ENCODE measurements at places on chromosomes 7 and 10. TPM values are rescaled to one million over a fixed set of nuclear protein-coding genes. Genes with fewer than 3 reads are reported as not detected.

The THNSL1 gene
- total RNA-seq = 6.0 TPM

The PDZD7 gene
- total RNA-seq = 0.44 TPM

DNA sequence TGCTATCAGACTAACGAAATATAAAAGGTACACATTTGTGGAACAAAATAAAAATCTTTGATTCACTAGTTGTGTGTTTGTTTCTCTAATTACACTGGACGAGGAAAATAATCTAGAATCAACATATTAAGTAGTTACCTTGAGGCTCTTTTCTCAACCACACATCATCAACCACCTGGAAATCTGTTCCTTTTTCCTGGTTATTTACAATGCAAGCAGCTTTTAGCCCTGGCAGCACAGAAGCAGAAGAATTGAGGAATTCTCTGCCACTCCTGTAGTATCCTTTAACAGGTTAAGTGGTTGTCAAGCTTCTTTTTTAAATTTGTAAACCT is 23.7 kb downstream of the NUP42 start:
- DNase-seq = no peak

GRCh38 chr10:71974489-71975021 is 10.4 kb downstream of the CHST3 start:
- peak; percentile 81 for DNase-seq

The PTPRZ1 gene
- total RNA-seq = not detected

The CTAGE4 gene
- 1.5 TPM for total RNA-seq

The CFTR gene
- not detected for total RNA-seq

The NFE2L3 gene
- 18.5 TPM for total RNA-seq

DNA sequence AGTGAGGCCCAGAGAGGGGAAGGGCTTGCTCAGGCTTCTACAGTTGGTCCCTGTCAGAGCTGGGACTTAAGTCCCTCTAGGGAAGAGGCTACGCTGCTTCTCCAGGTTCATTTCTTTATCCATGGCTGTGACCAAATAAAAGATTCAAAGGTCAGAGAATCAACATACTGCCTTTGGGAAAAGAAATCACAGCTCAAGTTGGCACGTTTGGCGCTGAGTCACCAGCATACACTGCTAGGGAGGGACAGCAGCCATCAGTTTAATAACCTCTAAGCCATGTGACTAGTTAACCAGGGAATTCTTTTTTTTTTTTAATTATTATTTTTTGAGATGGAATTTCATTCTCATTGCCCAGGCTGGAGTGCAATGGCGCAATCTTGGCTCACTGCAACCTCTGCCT is 28.4 kb upstream of the CRHR2 start:
- DNase-seq = no peak

The C10orf67 gene
- 0.84 TPM for total RNA-seq

- no peak for DNase-seq
Observed at GRCh38 chr7:89770161-89770560, 384.1 kb upstream of the STEAP1 start.

The SPDYE5 gene
- not detected for total RNA-seq

The ZC3HAV1L gene
- total RNA-seq = 6.3 TPM

- no peak for DNase-seq
Observed at GRCh38 chr7:128219636-128220035, 21.4 kb upstream of the LEP start.

- no peak for DNase-seq
Observed at GRCh38 chr7:21269021-21269420, 158.9 kb upstream of the SP4 start.

The TMEM213 gene
- not detected for total RNA-seq

The SLC16A9 gene
- 0.19 TPM for total RNA-seq

- no peak for DNase-seq
Observed at GRCh38 chr10:93445097-93445960, 36.8 kb downstream of the MYOF start.

GRCh38 chr10:20890491-20891337 is 6.4 kb downstream of the NEBL start:
- no peak for DNase-seq

DNA sequence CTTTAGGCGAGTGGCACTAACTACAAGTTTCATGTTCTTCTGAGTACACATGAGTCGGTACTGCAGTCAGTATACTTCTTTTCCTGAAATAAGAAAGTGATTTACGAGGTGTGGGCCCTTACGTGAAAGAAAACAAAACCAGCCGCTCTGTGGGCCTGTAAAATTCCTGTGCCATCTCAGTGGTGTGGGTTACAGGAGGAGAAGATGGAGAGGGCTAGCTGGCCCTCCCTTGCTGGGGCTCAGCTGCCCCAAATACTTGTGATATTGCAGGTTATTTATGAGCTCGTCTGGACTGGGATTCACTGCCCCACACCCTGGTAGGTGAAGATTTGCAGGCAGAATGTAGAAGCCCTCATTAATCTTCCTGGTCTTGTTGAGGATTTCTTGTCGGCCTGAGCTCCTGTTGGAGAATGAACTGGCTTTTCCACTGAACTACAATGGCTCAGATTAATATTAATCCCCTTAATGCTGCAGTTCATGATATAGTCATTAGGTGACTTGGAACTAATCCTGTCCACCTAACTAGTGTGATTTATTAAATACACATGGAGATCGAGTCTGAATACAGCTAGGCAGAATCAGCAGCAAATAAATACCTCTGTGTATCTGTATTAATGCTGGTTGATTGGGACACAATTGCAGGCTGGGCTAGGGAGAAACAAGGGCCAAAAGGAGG is 68.0 kb downstream of the GBF1 start:
- DNase-seq = no peak

The TMEM178B gene
- total RNA-seq = 1.0 TPM

The GPR85 gene
- total RNA-seq = not detected

DNA sequence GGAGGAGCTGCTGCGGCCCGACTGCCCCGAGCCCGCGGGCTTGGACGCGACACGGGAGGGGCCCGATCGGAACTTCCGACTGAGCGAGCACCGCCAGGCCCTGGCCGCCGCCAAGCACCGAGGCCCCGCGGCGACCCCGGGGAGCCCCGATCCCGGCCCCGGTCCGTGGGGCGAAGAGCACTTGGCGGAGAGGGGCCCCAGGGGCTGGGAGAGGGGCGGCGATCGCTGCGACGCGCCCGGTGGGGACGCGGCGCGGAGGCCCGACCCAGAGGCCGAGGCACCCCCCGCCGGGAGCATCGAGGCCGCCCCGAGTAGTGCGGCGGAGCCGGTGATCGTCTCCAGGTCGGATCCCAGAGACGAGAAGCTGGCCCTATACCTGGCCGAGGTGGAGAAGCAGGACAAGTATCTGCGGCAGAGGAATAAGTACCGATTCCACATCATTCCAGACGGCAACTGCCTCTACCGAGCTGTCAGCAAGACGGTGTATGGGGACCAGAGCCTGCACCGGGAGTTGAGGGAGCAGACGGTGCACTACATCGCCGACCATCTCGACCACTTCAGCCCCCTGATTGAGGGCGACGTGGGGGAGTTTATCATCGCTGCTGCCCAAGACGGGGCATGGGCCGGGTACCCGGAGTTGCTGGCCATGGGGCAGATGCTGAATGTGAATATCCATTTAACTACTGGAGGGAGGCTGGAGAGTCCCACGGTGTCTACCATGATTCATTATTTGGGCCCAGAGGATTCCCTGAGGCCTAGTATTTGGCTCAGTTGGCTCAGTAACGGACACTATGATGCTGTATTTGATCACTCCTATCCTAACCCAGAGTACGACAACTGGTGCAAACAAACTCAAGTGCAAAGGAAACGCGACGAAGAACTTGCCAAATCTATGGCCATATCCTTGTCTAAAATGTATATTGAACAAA is 1.4 kb downstream of the OTUD1 start:
- peak; percentile 30 for DNase-seq

DNA sequence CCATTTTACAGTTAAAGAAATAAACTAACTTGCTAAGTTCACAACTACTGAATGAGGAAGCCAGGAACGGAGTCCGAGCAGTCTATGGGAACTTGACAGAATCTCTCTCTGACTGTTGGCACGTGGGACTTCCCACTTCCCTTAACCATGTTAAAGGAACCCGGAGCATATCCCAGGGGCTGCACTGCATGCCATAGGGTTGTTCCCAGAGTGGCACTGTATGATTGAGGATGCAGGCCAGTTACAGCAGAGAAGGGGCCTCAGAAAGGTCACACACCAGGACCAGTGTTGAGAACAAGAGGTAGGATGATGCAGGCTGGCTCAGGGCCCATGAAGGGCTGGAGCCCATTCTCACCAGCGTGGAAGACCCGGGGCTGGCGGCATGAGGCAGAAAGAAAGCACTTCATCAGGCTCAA is 201.8 kb downstream of the NSUN6 start:
- DNase-seq = no peak

The TMEM106B gene
- total RNA-seq = 31.6 TPM

GRCh38 chr7:138865843-138866242 is 67.8 kb upstream of the ATP6V0A4 start:
- DNase-seq = peak; percentile 54

The LUC7L2 gene
- total RNA-seq = 217 TPM

DNA sequence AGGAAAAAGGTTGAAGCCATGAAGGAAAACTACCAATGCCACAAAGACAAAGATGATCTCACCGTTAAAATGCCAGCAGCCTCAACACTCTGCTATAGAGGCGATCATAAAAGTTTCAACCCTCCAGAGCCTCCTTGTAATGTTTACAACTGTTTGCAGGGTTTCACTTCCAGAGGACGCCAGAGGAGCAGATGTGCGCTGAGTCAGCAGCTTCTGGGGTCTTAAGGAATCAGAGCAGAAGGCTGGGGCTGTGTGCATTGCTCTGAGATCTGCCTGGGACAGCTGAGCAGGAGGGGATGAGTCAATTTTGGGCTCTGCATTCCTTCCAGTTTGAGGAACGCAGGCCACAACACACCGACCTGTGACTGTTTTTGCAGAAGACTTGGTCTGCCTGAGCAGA is 98.3 kb downstream of the TMEM130 start:
- DNase-seq = no peak

GRCh38 chr10:93596539-93596938 is 4.5 kb downstream of the RBP4 start:
- DNase-seq = no peak

GRCh38 chr10:73974309-73974946 is 23.5 kb upstream of the VCL start:
- DNase-seq = no peak

GRCh38 chr10:122388287-122388997 is 13.9 kb downstream of the PLEKHA1 start:
- peak; percentile 65 for DNase-seq

GRCh38 chr7:148704970-148705369 is 6.3 kb downstream of the CUL1 start:
- no peak for DNase-seq

DNA sequence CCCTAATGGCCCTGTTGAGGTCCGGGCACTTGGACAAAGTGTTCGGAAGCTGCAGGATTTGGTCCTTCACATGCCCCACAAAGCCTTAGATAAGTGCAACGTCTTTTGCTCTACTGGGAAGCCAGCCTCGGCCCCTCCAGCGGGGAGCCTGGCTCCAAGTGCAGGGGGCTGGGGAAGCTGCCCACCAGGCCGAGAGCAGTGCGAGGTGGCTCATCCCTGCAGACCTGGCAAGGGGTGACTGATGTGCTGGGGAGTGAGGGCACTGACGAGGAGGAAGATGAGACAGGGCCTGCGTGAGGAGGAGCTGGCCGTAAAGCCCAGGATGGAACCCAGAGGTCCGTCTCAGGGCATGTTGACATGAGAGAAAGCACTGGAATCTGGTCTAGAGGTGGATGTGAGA is 135.8 kb upstream of the NPS start:
- DNase-seq = no peak

DNA sequence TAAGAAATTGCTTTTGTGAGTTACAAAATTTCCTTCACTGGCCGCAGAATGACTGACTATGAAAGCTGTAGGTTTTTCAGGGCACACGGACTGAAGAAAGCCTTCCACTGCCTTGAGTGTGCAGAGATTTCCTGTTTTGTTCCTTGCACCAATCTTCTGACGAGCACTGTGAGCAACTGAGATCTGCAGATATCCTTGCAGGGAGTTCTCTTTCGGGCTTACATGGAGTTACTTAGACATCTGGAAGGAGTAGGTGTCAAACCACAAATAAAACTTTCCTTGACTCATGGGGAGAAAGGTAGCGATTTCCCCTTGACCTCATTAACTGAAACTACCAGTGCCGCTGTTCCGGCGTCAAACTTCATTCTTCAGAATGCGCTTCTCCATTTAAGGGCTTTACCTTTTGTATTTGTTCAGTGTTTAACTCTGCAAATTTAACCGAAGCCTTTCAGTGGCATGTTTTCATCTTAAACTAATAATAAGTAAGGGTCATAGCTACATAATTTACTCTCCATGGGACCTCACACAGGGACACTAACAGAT is 1175.3 kb downstream of the GATA3 start:
- DNase-seq = peak; percentile 5

DNA sequence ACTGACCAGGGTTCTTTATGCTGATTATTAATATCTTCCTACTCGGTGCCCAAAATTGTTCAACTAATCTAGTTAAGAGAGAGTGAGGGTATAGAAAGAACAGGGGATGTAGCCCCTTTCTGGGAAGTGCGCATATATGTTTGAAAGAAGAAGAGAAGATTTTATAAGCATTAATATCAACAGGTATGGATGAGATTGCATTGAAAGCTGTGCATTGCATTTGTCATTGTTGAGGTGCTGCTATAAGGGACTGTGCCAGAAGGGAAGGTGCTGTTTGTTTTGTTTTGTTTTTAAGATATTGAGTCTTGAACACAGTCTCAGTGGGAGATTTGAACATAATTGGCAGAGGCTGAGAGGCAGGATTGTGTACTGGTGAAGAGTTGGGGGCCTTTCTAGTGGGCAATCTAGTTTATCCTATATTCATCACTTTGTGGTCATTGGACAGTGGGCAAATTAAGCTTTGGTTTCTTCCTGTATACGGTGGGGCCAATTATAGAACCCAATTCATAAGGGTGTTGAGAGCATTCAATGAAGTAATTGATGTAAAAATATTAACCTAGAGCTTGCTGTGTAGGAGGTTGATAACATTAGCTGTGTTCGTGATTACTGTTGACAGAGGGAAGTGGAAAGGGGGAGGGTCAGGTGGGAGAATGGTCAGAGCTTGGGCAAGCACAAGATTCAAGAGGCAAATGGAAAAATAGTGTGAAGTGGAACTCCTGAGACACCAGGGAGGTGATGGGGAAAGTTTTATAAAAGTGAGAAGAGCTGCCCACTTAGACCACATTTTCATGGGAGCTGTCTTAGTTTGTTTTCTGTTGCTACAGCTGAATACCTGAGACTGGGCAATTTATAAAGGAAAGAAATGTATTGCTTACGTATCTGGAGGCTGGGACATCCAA is 19.9 kb upstream of the PCGF5 start:
- DNase-seq = no peak

- DNase-seq = no peak
Observed at GRCh38 chr10:52115823-52116222, 198.3 kb upstream of the DKK1 start.

- DNase-seq = no peak
Observed at GRCh38 chr10:49632406-49633317, 18.8 kb downstream of the CHAT start.

- DNase-seq = no peak
Observed at GRCh38 chr10:74927701-74928100, 101.3 kb downstream of the KAT6B start.

The CYP51A1 gene
- 29.8 TPM for total RNA-seq

The ABCC2 gene
- total RNA-seq = 1.3 TPM

Data from activated T-cell treated with anti-CD3 and anti-CD28 coated beads, Interleukin-2, amount 50 U/mL, for 72 hours (primary cell).